T-helper 22 cell (primary cell): ENCODE measurements at places on chromosomes 11 and 22.
A peak's percentile ranks its signal among the peaks of the same experiment; 100 is the strongest.

DNA sequence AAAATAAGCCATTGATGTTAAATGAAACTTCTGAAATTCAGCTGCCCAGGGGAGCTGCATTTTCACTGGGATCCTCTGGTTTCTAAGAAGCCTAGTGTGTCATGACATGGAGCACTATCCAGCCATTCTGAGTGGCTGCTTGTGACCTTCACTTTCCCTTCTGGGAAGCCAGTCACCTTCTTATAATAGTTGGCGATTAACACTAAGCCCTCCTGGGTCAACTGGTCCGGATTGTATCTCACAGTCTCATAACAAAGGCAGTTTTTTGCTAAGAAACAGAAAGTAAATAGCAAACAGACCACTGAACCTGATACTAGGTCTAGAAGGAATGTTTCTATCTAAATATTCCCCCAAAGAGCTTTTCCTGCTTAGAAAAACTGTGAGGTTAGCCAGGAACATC, 7.9 kb downstream of the CSRP3 start:
- DNase-seq, result no peak

DNA sequence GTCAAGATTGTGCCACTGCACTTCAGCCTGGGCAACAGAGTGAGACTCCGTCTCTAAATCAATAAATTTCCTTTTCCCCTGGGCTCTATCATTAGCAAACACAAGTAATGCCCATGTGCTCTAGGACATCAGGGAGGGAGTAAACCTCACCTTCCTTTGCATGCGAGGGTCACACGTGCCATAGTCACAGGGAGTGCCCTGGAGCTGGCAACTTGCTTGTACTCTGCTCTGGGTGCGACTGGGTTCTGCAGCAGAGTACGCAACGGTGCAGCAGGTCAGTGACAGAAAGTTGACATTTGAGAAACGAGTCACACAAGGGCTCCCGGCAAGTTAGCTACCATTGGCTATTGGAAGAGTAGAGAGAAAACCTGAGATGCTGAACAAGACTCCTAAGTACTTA, 32.6 kb upstream of the CHKA start:
- no peak for DNase-seq

GRCh38 chr22:22588485-22589164, 29.6 kb upstream of the PRAME start:
- no peak for DNase-seq

GRCh38 chr11:119701591-119702549, 27.1 kb downstream of the NECTIN1 start:
- DNase-seq, result no peak

DNA sequence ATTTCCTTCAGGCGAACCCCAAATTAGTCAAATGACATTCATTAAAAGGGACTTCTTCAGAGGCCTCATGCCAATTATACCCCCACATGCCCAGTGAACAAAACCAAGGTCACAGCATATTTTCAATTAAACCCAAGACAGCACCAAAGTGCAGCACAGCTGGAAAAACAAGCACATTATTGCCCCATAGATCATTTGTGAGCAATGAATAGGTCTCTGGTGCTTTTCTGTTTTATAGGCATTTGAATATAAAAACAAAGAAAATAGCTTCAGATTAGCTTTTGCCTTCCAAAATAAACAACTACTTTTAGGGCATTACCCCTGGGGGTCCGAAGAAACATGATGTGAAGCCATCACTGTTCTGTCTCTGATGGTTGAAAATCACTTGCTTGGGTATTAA, 1319.9 kb downstream of the LRRC4C start:
- no peak for DNase-seq

GRCh38 chr11:115886422-115886733, 382.2 kb upstream of the CADM1 start:
- DNase-seq, result no peak

DNA sequence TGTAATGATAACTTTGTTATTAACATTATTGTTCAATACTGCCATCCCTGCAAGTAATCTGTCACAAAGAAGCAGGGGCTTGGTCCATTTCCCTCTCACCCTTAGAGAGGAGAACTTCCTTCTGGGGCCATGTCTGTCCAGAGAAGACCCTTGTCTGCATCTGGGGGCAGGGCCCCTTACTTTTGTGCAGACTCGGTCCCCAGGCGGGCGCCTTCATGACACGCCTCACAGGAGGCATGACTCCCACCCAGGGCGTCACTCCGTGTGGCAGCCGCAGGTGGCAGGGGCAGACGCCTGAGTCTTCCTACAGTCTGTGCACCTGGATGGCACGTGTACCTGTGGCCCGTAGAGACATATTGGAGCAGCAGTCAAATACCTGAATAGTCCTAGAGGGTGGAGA, 21.8 kb upstream of the B3GAT1 start:
- no peak for DNase-seq

- DNase-seq, result no peak
Observed at GRCh38 chr11:10287140-10287539, 6.9 kb downstream of the SBF2 start.

DNA sequence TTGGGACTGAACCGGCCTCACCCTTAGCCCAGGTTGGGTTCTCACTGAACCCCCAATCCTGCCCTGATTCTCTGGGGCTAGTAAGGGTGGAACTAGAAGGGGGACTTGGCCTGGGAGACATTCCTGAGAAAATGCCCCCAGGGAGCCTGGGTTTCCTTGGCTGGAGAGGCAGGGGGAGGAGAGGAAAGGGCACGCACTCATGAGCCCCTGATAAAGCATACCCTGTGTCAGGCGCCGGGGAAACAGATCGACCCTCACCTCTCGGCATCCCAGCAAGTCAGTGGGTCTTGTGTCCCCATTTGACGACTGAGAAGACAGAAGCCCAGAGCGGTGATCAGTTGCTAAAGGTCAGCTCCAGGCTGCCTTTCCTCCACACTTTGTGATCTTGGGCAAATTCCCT, 47.7 kb upstream of the RTL6 start:
- DNase-seq, result no peak

DNA sequence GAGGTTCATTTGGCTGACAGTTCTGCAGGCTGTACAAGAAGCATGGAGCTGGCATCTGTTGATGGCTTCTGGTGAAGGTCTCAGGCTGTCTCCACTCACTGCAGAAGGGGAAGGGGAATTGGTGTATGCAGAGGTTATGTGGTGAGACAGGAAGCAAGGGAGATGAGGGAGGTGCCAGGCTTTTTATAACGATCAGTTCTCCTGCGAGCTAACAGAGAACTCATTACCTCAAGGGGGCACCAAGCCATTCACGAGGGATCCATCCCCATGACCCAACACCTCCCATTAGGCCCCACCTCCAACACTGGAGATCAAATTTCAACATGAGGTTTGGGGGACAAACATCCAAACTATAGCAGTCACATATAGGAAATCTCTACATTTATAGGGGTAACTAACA, 38.7 kb upstream of the E2F8 start:
- DNase-seq, result no peak

- no peak for DNase-seq
Observed at GRCh38 chr11:125481531-125481930, 14.5 kb downstream of the FEZ1 start.

- DNase-seq, result no peak
Observed at GRCh38 chr11:7571640-7572000, 57.8 kb downstream of the PPFIBP2 start.

- DNase-seq, result peak; percentile 29
Observed at GRCh38 chr11:20127671-20128527, 32.4 kb downstream of the DBX1 start.

DNA sequence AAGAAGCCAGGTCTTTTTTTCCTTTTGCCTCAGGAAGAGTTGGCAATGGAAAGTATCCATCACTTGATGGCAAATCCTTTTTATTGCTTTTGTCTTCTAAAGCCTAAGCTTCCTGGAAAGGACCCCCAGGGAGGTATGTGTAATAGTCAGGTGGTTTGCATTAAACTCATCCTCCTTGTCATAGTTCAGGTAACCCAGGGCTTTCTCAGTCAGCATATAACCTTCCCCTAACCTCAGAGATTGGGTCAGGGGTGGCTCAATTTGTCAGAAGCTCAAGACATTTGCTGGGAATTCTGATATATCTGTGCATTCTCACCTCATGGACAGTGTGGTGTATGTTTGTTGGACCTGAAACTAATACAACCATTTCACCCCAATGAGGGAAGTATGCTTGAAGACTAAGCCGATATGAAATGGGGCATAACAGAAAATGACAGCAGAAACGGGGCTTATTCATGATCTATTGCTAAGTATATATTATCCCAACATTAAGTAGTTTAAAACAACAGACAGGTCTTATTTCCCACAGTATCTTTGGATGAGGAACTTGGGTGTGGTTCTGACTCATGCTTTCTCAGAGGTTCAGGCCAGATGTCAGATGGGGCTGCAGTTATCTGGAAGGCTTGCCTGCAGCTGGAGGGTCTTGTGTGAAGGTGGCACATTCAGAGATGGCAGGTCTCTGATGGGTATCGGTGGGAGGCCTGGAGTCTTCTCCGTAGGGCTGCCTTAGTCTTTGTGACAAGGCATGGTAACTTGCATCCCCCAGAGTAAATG, 135.8 kb upstream of the SPON1 start:
- DNase-seq, result no peak

DNA sequence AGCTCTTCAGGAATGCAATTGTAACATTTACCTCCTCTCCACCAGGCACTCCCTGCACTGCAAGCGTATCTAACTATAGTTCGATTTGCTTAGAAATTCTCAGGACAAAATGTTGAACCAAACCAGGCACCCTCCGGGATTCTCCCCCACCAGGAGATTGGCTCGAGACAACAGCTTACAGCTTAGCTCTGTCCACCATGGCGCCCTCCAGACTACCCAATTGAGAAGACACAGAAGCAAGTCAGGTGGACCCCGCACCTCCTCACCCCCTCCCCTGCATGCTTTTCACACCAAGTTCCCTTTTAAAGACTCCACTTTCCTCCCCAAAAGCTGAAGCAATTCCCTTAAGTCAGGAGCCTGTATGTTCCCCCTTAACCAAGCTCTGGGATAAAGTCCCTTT, 34.7 kb upstream of the RFPL3 start:
- no peak for DNase-seq

GRCh38 chr22:47793304-47794101, 1031.1 kb downstream of the TBC1D22A start:
- DNase-seq, result no peak

- no peak for DNase-seq
Observed at GRCh38 chr22:29769723-29770321, 2.7 kb downstream of the UQCR10 start.

- DNase-seq, result no peak
Observed at GRCh38 chr11:74330075-74330858, 18.8 kb upstream of the P4HA3 start.

GRCh38 chr11:120941000-120941399, 82.9 kb upstream of the TBCEL start:
- DNase-seq, result no peak

- DNase-seq, result no peak
Observed at GRCh38 chr22:43528601-43529360, 117.0 kb downstream of the MPPED1 start.

GRCh38 chr11:66676282-66676919, 1.3 kb downstream of the RBM4B start:
- no peak for DNase-seq

DNA sequence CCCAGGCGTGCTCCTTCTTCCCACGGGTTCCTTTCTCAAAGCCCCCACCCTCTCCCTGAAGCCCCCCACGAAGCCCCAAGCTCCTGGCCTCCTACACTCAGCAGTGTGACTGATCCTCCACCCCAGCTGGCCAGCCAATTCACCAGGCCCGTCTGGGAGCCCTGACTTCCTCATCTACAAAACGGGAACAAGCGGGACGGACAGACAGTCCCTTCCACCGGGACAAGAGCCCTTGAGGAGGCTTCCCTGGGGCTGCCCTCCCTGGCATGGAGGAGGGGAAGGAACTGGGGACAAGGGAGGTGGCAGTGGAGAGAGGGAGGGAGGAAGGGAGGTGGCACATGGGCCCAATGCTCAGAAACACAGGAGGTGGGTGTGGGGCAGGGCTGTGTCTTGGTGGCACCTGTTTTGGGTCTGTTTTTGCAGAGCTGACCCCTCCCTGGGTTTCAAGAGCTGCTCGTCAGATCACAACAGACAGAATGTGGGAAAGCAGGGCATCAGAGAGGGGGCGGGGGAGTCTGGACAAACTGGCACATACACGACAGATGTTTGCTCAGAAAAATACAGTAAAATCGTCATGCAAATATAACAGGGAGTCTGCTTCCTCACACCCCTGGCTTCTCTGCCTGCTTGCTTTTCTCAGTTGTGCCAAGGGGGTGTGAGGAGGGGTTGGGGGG, 56.8 kb downstream of the ELFN2 start:
- DNase-seq, result no peak

DNA sequence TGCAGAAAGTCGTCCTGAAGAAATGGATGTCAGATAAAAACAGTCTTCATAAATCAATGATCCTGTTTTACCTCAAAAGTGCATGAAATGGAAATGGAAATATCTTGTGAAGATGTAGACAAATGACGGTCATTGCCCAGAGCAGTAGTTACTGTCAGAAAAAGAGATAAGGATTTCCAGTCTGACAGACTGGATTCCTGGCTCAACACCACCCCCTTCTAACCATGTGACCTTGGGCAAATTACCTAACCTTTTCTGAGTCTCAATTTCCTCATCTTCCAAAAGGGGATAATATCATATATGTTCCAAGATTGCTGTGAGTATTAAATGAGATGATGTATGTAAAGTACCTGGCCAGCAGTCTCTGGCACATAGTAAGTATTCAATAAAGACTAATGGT, 32.9 kb upstream of the EHF start:
- DNase-seq, result no peak

GRCh38 chr11:35377262-35377661, 42.1 kb downstream of the SLC1A2 start:
- DNase-seq, result no peak

- DNase-seq, result no peak
Observed at GRCh38 chr22:49255154-49255553, 572.5 kb downstream of the BRD1 start.

DNA sequence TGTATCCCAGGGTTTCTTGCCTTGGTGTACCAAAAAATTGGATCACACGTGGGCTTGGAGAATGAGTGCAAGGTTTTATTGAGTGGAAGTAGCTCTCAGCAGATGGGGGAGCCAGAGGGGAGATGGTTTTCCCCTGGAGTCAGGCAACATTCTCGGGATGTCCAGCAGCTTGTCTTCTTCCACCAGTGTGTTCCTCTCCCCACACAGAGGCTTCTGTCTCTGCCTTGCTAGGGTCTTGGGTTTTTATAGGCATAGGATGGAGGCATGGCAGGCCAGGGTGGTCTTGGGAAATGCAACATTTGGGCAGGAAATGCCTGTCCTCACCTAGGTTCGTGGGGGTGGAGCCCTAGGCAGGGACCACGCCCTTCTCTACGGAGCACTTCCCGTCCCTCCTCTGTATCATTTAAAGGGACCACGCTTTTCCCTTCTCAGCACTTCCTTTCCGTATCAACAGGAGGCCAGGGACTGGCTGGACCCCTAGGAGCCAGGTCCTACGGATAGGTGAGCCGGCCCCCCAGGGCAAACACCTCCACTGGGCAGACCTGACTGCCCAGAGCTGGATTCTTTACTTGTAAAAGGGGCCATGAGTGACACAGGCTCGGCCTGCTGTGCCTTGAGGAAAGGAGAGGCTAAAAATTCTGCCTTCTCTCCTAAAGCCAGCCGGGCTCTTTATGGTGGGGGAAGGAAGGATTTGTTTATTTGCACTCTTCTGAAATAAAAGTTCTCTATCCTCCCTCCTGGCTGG, 55.3 kb upstream of the CCDC188 start:
- DNase-seq, result peak; percentile 15

GRCh38 chr11:41398175-41398574, 61.3 kb downstream of the LRRC4C start:
- no peak for DNase-seq
